ENCODE measurements at places on chromosomes 16 and 17.

- peak; percentile 35 for DNase-seq
These were observed 47.4 kb downstream of the AXIN2 start for GRCh38 chr17:65514082-65514481.

DNA sequence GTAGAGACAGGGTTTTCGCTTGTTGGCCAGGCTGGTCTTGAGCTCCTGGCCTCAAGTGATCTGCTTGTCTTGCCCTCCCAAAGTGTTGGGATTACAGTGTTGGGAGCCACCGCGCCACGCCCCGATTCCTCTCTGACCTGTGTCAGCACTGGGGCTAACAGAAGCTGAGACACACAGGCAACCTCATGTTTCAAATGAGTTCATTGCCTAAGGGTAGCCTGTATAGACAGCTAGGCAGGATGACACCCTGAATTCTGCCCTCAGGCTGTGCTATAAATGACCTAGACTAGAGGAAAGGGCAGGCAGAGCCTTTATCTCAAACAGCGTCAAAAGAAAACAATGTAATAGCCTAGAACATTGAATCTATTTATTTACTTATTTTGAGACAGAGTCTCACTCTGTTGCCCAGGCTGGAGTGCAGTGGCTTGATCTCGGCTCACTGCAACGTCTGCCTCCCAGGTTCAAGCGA, 2.3 kb upstream of the CDK3 start:
- no peak for DNase-seq

DNA sequence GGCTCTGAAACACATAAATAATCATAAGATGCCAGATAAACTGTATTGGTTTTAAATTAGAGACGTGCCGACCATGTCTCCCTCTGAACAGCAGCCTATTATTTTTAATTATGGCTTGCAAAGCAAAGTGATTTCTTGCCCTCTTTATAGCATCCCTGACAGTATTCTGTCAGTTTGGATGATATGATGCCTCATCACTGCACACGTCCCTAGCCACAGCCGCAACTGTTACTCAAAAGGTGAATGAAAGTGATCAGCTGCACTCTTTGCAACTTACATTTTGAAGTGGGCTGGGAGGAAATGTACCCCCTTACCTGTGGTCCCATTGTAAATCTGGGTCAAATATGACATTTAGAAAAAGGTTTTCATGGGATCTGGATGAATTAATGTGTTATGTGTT, 389.9 kb downstream of the MAF start:
- no peak for DNase-seq

DNA sequence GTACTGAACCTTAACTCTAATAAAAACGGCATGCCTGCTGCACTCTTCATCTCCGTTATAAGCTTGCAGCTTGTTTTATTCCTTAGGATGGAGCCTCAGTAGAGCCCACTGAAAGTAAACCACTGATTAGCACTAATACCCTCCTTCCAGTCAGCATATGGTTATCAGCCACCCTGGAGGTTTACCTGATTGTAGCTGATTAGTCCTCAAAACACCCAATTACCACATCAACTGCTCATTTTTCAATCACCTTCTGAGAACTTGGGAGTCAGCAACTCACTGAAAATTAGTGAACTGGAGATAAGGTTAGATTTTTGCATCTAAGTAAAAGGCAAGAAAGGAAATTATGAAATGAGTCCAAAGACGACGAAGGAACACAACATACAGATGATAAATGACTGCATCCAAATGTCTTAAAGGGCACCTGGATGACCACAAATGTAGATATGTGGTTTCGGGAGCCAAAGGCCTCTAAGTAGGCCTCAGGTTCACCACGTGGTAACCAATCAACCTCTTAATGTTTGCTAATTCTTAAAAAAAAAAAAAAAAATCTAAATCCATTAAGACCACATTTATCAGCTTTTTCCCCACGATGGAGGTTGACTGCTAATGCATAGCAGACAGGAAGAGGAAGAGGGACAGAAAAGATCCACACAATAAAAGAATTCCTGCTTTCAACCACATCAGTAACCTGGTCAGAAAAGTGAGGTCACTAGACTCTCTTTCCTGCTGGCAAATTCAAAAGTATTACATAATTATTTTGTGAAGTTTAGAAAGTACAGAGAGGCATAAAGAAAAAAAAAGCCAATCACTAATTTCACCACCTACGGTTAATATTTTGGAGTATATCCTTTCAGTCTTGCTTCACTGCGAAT, 28.0 kb downstream of the DCUN1D3 start:
- no peak for DNase-seq

GRCh38 chr17:69702078-69702477, 287.6 kb downstream of the MAP2K6 start:
- DNase-seq: no peak

- peak; percentile 19 for DNase-seq
These were observed 211.4 kb upstream of the CDH11 start for GRCh38 chr16:65333283-65333682.

- DNase-seq: no peak
These were observed 6.3 kb downstream of the TPPP3 start for GRCh38 chr16:67386861-67387455.

DNA sequence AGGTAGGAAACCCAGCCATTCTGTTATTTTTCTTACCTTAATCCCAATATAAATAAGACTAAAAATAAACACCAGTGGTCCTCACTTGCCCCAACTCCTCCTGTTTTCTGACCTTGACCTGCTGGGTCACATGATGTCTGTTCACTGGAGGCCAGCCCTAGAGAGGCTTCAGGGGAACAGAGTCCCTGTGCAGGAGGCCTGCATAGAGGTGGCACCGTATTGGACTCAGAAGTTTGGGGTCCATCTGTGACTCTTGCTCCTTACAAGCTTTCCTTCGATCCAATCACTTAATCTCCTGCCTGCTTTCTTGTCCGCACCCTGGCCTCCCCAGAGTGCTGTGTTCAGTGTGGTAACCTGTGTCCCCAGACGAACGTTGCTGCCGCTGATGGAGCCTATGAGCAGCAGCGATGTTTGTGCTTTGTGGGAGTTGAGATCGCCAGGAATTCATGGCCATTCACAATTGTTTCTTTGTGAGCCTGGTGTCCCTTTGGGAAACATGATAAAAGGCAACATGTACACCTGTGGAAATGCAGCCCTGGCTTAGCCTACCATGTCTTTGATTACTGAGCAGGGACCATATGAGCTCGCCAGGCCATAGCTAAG, 4.7 kb downstream of the IGSF6 start:
- no peak for DNase-seq

GRCh38 chr17:13311306-13311705, 290.4 kb downstream of the HS3ST3A1 start:
- DNase-seq: peak; percentile 84

GRCh38 chr17:27762527-27763305, 37.6 kb downstream of the NOS2 start:
- peak; percentile 18 for DNase-seq

GRCh38 chr16:70151941-70152509, 21.6 kb upstream of the CLEC18C start:
- no peak for DNase-seq

DNA sequence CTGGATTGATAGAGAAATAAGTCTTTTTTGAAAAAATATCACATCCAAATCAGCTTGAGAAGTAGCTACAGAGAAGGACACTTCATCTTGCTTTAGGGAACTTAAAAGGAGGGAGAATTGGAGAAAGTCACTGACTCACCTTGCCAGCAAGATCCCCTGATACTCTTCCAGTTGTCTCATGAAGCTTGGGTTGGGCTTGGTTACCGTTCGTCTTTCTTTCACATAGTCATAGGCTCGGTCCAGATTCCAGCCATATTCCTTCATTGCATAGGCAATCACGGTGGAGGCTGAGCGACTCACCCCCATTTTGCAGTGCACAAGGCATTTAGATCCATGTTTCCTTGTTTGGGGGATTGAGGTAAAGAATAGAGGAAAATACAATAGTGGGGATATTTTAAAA, 25.3 kb upstream of the CORO6 start:
- no peak for DNase-seq

GRCh38 chr17:80883831-80884735, 107.6 kb upstream of the CHMP6 start:
- no peak for DNase-seq

- DNase-seq: no peak
These were observed 14.2 kb downstream of the POLR3K start for GRCh38 chr16:38941-39892.

DNA sequence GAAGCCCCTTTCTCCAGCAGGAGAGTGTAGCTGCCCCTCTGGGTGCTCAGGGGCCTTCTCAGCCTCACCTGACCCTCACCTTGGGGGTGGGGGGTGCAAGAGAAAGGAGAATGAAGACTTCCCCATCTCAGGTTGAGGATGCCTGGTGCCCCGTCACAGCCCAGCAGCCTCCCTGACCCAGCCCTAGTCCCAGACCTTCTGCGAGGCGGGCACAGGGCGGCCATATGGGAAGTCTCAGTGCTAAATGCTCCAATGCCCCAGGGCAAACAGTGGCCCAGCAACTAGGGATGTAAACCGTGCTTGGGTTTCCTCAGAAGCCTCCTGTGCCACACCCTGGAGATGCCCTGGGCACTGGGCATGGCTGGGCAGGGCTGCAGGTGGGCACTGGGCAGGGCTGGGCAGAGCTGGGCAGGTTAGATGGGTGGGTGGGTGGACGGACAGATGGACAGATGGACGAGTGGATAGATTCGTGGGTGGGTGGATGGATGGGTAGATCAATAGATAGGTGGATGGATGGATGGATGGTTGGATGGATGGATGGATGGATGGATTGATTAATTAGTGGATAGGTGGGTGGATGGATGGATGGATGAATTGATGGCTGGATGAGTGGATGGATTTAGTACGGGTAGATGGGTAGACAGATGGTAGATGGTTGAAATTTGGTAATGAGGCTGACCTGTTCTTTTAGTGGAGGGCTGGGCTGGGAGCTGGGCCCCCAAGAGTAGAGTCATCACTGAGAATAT, 16.8 kb downstream of the TPSD1 start:
- no peak for DNase-seq

- no peak for DNase-seq
These were observed 1554.6 kb downstream of the CDH8 start for GRCh38 chr16:60481591-60481990.

GRCh38 chr16:51592001-51592501, 441.0 kb upstream of the SALL1 start:
- no peak for DNase-seq

DNA sequence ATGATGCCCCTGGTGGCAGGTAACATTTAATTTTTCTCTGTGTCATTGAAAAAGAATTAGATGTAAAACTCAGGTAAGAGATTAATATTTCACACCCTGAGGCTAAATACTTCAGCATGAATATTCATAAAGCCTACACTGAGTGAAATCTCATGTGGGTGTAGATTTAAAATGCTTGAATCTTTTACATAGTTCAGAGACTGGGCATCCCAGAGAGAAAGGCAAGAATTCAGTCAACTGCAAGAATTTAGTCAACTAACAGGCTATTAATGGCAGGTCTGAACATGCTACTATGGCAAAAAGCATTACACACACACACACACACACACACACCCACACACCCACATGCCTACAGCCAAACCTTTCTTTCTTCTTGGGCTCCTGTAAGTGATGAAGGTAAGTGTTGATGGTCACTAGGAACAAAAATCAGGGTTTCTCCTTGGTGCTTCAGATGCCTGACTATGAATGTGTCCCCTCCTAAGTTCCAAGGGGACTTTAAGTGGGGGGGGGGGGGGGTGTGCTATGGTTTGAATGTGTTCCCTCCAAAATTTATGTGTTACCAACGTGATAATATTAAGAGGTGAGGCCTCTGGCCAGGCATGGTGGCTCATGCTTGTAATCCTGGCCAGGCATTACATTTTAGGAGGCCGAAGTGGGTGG, 63.7 kb upstream of the PSMD7 start:
- DNase-seq: no peak

DNA sequence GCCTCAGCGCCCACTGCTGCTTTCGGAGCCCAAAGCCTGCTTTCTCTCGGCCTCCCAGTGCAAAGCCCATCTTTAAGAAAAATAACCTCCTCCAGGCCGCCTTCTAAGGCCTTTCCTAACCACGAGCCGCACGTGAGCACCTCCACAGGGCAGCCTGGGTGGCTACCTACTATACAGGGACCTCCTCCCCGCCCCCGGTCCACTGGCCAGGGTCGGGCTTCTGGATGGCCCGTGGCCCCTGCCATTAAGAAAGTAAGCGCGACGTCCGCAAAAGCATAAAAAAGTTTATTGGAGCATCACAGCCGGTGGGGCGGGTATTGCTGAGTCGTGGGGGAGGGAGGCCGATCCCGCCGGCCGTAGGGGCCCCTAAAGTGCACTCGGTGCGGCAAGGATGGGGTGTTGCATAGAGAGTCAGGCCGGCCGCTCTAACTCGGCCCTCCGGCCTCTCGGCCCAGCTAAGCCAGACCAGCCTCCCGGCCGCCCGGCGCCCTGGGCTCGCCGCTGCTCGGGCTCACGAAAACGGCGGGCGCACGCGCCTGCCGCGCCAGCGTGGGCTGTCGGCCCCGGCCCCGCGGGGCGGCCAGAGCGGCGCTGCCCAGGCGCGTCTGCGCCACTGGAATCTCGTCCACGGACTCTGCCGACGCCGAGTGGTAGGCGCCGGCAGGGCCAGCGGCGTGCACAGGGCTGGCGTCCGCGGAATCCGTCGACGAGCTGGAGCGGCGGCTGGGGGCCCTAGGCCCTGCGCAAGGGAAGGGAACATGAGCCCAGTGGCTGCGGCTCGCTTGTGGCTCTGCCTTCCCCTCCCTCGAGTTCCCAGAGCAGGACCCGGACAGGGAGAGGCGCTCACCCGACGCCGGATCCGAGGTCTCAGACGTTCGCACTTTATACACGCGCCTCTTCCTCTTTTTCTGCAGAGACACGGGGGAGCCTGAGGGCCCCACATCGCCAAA, 1.1 kb upstream of the TPPP3 start:
- no peak for DNase-seq

DNA sequence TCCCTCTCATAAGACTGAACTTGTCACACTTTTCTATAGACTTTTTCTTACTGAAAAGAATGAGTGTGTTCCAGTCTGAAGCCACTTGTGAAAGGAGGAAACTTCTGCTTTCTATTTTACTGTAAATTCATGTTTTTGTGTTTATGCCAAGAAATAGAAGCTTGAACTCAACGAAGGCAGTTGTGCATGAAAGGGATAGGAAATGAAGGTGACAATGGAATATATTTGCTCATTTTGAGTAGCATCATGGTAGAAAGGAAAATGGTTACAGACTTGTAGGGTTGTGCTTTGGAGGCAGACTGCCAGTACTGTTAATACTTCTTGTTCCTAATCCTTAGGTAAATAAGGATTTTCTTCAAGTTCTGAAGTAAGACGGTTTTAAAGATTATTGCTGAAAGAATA, 8.1 kb downstream of the CLTC start:
- no peak for DNase-seq

- DNase-seq: no peak
These were observed 29.3 kb downstream of the KIAA0753 start for GRCh38 chr17:6611231-6611630.

- no peak for DNase-seq
These were observed 43.5 kb downstream of the MRPS23 start for GRCh38 chr17:57806167-57806830.

- DNase-seq: no peak
These were observed 48.9 kb downstream of the SNX29 start for GRCh38 chr16:12025472-12025871.

DNA sequence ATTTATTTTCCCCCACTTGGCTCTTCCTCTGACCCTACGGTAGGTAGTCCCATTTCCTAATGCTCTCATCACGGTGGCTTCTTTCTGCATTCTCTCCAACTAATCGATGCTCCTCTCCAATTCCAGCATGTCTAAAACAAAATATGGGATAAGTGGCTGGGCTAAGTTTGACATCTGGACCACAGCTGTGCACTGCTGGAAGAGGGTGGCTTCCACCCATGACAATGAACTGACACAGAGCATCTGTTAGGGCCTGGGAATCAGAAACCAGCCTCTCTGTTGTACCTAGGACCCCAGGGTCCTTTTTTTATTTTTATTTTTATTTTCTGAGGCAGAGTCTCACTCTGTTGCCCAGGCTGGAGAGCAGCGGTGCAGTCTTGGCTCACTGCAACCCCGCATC, 29.0 kb upstream of the SLC39A11 start:
- DNase-seq: no peak

GRCh38 chr16:55364811-55365210, 40.8 kb downstream of the IRX6 start:
- DNase-seq: no peak
